ENCODE measurements at places on chromosomes 2 and 18.

DNA sequence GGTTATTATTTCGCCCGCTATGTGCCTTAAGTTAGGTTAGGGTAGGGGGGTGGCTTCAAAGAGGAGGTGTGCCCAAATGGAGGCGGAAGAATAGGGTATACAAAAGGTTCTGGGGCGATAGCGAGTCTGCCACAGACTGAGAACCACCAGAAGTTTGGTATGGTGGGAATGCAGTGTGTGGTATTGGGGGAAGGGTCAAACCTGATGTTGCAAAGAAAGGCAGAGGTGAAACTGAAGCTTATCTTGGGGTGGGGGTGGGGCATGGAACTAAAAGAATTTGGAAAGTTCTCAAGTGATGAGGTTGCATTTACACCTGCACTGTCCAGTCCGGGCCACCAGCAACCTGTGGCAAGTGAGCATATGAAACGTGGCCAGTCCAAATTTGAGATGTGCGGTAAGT is 11.8 kb upstream of the CCBE1 start:
- no peak for DNase-seq

DNA sequence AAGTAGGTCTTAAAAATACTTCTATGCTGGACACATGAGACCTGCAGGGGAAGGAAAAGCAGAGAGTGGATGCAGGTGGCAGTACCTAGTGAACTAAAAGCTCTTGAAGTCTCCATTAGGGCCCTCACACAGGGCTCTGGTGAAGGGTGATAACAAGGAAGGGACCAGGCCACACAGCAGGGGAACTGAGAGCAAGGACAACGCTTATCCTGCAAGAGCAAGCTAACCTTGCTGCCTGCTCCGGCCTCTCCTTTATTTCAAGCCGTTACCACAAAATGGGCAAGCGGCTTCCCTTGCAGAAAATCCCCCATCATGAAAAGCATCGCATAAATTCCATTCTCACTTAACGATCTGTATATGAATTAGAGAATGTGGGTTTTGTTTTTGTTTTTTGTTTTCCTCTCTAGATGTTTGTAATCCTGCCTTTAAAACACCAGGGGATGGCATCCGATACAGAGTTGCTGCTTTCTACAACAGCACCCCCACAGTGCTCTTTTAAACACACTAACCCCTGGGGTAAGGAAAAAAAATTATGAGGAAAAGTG is 64.5 kb downstream of the CACNB4 start:
- DNase-seq = no peak

- no peak for DNase-seq
These were observed 1.2 kb downstream of the ZFP36L2 start for GRCh38 chr2:43225093-43225787.

- DNase-seq = peak; percentile 3
These were observed 81.3 kb upstream of the PELI1 start for GRCh38 chr2:64225491-64225890.

DNA sequence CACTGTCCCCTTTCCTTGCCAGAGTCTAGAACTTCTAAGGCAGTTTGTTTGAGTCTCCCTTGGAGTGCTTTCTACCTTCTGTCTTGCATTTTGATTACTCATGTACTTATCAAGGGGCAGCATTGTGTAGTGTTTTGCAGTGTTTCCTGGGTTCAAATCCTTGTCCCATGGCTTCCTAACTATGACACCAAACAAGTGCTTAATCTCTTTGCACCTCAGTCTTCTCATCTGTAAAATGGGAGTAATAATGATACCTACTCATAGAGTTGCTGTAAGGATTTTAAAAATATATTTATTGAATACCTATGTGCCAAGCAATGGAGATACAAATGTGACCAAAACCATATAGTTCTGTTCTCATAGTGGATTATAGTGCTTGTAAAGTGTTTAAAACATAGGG is 105.5 kb upstream of the PKDCC start:
- DNase-seq = no peak

DNA sequence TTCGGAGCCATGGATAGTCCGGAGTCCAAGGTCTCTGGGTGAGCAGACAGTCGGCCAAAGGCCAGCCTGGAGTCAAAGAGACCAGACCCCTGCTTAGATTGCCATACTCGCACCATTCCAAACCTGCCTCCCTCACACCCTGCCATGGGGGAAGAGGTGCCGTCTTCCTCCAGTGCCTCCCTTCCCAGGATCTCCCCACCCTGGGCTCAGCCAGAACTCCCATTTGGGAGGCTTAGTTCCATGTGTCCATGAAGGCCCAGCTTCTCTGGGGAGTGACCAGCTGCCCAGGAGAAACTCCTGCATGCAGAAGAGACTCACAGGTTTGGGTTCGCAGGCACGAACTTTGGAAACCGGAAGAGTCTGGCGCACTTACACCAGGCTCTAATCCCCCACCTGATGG is 21.7 kb downstream of the IGFBP5 start:
- no peak for DNase-seq

- no peak for DNase-seq
These were observed 27.3 kb upstream of the NOTO start for GRCh38 chr2:73174941-73175662.

DNA sequence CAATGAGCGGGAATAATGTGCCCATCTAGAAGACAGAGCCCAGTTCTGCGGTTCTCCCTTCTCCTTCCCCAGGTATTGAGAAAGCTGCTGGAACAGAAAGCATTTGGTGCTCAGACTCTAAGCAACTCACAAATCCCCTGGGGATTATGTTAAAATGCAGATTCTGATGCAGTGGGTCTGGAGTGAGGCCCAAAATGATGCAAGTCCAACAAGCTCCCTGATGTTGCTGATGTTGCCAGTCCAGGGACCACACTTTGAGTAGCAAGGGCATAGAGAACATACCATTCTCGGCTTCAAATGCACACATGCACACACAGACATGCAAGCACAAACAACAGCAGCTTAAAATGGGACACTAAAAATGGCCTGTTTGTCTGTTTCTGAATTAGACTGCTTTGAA is 274.8 kb upstream of the NCKAP5 start:
- DNase-seq = no peak

GRCh38 chr18:57052173-57052572 is 94.7 kb upstream of the BOD1L2 start:
- DNase-seq = peak; percentile 26

GRCh38 chr2:182550234-182550633 is 123.4 kb upstream of the PDE1A start:
- DNase-seq = no peak

DNA sequence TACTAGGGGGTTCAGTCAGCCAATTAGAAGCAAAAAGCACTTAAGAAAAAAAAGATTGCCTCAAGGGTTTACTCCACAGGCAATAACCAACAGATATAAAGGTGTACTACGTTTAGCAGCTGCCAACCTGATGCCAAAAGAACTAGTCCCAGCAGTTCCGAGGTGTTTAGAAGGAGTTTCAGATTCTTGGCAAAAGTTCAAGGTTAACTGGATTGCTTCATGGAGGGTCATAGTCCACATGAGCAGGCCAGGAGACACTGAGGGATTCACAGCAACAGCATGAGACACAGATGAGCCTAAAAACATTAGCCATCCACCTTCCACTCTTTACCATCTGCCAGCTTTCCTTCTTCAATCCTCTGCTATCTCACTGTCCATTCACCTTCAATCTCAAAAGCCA is 4.9 kb upstream of the DNAH7 start:
- peak; percentile 49 for DNase-seq

DNA sequence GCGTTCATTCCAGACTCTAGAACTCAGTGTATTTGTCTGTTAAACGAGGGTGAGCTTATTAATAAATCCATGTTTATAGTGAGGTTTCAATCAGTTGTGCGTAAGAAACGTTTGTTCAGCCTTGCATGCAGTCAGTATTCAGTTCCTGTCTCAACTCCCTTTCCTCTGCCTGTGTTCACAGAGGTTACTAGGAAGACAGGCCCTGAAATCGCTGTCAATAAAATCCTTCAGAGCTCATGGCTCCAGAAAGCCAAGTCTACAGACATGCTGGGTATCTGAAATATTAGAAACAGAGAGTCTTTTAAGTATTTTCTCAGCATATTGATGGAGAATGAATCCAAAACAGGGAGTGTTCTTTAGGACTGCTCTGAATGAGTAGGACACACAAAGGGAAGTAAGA is 75.4 kb downstream of the KLF7 start:
- no peak for DNase-seq

GRCh38 chr2:241869087-241869961 is at the start of gene RTP5:
Gene RTP5, plus strand, starts transcription at chr2:241869729. Its CDS starts 28 bp downstream, at chr2:241869757.
- DNase-seq = peak; percentile 31

GRCh38 chr18:46377557-46377956 is 273.4 kb downstream of the HAUS1 start:
- DNase-seq = no peak

- peak; percentile 64 for DNase-seq
These were observed 136.3 kb upstream of the CAVIN2 start for GRCh38 chr2:191983186-191983585.

- no peak for DNase-seq
These were observed 391.3 kb downstream of the SETBP1 start for GRCh38 chr18:45071956-45072355.

Data from NCI-H69 (cell line).